Dermis blood vessel endothelial cell (primary cell): ENCODE measurements at places on chromosomes 11 and 22. TPM values are rescaled to one million over a fixed set of nuclear protein-coding genes. Genes with fewer than 3 reads are reported as not detected.

The TM7SF2 gene
- total RNA-seq, result 25.7 and 31.4 TPM in 2 replicates

The FAM181B gene
- total RNA-seq, result under 0.01 and 0.05 TPM in 2 replicates

The CNTN5 gene
- not detected in 2 replicates for total RNA-seq

The KIRREL3 gene
- total RNA-seq, result not detected in 2 replicates

The CASTOR1 gene
- 8.5 and 14.7 TPM in 2 replicates for total RNA-seq

The CNIH2 gene
- not detected in 2 replicates for total RNA-seq

The PDGFB gene
- 75.7 and 80.1 TPM in 2 replicates for total RNA-seq

The CRYBB2 gene
- total RNA-seq, result not detected in 2 replicates

The DEUP1 gene
- not detected in 2 replicates for total RNA-seq

The LUZP2 gene
- not detected in 2 replicates for total RNA-seq

The FAM83F gene
- total RNA-seq, result under 0.01 TPM in 2 replicates

The IFITM2 gene
- 69.8 and 135 TPM in 2 replicates for total RNA-seq

The APOL1 gene
- total RNA-seq, result 29.5 and 34.9 TPM in 2 replicates

The TMEM80 gene
- total RNA-seq, result 10.7 and 12.4 TPM in 2 replicates

The UBE2L6 gene
- total RNA-seq, result 37.4 and 41.5 TPM in 2 replicates

The POU2AF2 gene
- not detected in 2 replicates for total RNA-seq

The TRIM51 gene
- total RNA-seq, result not detected in 2 replicates

The ANO5 gene
- under 0.01 and 0.09 TPM in 2 replicates for total RNA-seq

The TIMP3 gene
- total RNA-seq, result 197 and 203 TPM in 2 replicates

The LRRC74B gene
- total RNA-seq, result not detected in 2 replicates

The ACR gene
- 0.34 and 0.79 TPM in 2 replicates for total RNA-seq

The MS4A6A gene
- total RNA-seq, result 1.3 and 6.0 TPM in 2 replicates

The TEX54 gene
- not detected in 2 replicates for total RNA-seq

The MUC5AC gene
- not detected in 2 replicates for total RNA-seq

The ZNRD2 gene
- total RNA-seq, result 38.7 and 47.5 TPM in 2 replicates

The CELSR1 gene
- 28.2 and 45.6 TPM in 2 replicates for total RNA-seq

The YPEL4 gene
- 0.05 TPM in 1 of 2 replicates, not detected in the other for total RNA-seq

The MED19 gene
- 13.1 and 17.6 TPM in 2 replicates for total RNA-seq

The SYT13 gene
- not detected in 2 replicates for total RNA-seq

The RIMBP3B gene
- total RNA-seq, result 0.09 and 0.34 TPM in 2 replicates

The CBX6 gene
- total RNA-seq, result 22.1 and 32.4 TPM in 2 replicates

The CYTH4 gene
- under 0.01 TPM in 1 of 2 replicates, not detected in the other for total RNA-seq

The H19 gene
- total RNA-seq, result 9.7 and 66.4 TPM in 2 replicates
